ENCODE measurements at places on chromosomes 2 and 18.
A peak's percentile ranks its signal among the peaks of the same experiment; 100 is the strongest.

GRCh38 chr2:167972020-167972419 is 275.4 kb downstream of the STK39 start:
- no peak for DNase-seq

DNA sequence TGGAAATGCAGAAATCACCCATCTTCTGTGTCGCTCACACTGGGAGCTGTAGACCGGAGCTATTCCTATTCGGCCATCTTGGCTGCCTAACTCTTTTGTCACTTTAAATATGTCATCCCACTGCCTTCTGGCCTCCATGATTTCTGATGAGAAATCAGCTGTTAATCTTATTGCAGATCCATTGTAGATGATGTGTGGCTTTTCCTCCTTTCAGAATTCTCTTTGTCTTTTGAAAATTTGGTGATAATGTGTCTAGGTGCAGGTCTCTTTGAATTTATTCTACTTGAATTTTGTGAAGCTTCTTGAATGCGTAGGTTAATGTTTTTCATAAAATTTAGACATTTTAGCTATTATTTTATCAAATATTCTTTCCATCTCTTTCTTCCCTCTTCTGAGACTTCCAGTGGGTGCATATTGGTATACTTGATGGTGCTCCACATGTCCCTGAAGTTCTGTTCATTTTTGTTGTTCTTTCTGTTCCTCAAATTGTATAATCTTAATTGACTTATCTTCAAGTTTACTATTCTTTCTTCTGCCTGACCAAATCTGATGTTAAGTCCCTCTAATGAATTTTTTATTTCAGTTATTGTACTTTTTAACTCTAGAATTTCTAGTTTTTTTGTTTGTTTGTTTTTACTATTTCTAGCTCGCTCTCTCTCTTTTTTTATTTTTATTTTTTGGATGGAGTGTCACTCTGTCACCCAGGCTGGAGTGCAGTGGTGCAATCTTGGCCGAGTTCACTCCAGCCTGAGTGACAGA is 90.8 kb upstream of the DLX2 start:
- DNase-seq = no peak

- DNase-seq = no peak
Observed at GRCh38 chr2:30403592-30404312, 43.3 kb upstream of the LCLAT1 start.

DNA sequence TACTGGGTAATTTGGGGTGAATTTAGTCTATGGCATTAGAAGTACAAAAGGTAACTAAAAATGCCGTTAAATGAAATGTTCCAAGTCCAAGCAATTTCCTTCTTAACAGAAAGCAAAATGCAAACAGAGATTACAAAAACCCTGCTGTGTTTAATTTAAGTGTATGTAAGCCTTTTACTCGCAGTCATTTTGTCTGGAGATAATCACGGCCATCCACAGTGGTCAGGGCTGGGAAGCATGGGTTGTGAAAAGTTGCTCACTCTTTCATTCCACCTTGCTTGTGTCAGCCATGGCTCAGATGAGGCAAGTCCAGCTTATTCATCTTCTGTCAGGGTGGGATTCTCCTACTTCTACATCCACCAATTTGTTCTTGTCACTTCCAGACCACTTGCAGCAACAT is 983.6 kb upstream of the ZEB2 start:
- DNase-seq = no peak

DNA sequence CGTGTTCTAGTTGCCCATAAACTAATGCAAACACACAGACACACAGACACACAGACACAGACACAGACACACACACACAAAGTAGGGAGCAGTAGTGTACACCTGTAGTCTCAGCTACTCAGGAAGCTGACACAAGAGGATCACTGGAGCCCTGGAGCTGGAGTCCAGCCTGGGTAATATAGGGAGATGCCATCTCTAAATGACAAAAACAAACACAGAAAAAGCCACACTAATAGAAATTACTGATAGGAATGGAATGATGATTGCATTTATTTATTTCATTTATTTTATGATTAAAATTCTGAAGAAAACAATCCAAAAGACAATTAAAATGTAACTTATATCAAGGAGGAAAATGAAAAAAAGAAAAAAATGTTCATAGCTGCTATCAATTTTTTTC is 30.8 kb downstream of the TCF4 start:
- no peak for DNase-seq

DNA sequence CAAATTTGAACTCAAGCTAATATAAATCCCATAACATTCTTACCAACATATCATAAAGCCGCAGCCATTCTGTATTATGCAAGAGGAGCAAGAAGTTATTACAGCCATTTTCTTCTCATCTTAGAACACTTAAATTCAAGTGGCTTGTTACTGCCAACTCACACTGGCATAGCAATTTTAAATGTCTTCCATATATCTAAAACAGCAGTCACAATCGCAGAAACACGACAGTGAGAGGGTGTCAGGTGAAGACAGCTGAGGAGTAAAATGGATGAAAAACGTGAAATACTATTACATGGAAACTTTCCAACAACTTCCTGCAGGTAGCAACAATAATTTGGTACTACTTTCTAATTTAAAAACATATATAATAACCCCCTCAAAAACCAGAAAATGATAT is 17.9 kb downstream of the PPP3R1 start:
- no peak for DNase-seq

DNA sequence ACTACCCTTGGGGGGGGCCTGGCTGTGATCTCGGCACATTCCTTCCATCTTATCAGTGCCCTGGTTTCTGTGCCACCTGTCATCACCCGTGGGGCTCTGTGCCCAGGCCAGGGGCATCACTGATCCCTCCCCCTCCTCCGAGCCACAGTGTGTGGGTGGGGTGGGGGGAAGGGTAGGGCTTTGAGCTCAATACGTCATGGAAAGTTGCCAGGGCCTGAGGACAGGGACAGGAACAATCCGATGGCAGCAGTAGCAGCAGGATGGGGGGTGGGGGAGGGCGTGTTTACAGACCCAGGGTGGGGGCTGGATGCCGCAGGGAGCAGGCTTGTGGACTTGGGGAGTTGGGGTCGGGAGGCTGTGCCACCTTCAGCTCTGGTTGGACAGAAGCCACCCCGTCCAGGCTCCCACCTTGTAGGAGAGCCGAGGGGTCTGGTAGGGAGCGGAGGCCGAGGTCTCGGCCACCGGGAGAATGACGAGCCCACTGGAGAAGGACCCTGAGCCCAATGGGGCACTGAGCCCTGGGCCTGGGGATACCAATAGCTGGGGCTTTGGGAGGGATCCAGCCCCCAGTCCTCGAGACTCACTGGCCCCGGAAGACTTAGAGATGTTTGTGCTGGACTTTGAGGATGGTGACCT is 3.5 kb downstream of the SLC4A3 start:
- no peak for DNase-seq

DNA sequence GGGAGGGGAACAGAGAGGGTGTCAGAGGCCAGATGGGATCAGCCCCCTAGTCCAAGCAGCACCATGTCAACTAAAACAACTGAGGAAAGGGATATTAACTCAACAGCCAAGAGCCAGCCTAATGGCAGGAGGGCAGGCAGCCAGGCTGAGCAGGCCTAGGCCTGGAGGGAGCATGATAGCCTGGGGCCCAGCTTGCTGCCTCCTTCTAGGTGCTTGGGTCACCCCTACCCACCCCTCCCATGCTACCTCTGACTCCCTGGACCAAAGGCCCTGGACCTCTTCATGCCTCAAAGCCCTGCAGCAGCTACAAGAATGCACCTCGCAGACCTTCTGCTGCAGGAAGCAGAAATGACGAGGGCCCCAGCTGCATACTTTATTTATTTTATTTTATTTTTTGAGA is 22.1 kb upstream of the TNS1 start:
- no peak for DNase-seq

DNA sequence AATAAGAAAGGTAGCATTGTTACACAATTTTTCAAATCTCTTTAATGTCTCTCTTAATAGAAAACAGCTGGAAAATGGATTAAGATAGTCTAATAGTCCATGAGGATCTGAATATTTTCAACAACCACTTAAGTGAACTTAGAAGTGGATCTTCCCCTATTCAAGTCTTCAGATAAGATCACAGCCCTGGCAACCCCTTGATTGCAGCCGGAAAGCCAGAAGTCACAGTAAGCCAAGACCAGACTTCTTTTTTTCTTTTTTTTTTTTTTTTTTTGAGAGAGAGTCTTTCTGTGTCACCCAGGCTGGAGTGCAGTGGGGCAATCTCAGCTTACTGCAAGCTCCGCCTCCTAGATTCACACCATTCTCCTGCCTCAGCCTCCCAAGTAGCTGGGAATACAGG is 18.6 kb upstream of the ZC3H15 start:
- no peak for DNase-seq

- DNase-seq = no peak
Observed at GRCh38 chr2:111171337-111171930, 50.7 kb downstream of the BCL2L11 start.

- no peak for DNase-seq
Observed at GRCh38 chr2:164764996-164765395, 76.6 kb downstream of the COBLL1 start.

DNA sequence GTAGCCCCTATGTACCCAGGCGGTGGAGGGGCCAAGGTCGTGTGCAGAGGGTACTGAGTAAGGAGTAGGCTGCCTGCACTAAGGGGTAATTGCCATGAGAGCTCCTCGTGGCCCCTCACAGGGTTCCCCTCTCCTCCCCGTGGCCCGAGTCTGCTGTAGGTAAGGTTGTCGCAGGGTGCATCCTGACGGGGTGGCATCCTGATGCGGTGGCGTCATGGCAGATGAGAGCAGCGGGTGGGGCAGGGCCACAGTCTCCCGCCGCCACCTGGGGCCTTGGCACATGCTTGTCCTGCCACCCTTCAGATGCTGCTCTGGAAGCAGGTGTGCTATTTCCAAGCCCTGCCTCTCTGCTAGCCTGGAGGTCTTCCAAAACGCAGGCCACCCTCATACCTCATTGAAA is 89.7 kb downstream of the EIPR1 start:
- DNase-seq = no peak

- DNase-seq = no peak
Observed at GRCh38 chr2:136238286-136239078, 120.5 kb upstream of the CXCR4 start.

DNA sequence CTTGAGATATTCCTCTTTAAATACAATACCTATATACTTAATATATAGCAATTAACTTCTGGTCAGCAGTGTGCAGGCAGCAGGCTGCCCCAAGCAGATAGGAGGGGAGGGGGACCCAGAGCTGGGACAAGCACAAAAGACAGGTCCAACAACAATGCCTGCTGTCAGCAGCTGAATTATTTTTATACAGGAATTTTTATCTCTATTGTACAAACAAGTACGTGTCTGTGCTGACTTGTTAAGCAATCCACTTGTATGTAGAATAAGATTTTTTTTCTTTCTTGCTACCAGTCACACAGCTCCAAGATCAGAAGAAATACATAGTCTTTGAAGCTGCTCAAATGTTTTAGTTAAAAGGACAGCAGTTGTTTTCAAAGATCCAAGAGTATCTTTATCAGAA is 16.7 kb downstream of the BCL11A start:
- DNase-seq = no peak

GRCh38 chr2:65057054-65057375 is 799 bp downstream of the CEP68 start:
- no peak for DNase-seq

DNA sequence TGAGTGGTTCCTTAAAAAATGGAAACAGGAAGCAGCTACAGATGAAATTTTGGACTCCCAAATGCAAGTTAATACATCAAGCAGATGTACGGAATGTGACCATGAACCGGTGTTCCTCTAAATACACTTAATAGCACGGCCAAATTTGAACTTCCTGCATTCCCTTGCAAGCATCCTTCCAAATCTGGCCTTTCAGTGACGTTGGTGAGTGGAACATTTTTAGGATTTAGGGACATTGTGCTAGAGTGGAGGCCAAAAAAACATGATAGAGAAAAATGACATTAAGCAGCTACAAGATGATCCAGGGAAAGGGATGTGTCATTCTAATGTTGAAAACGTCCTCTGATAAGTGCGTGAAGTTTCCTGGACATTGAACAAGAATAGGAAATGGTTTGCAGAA is 62.1 kb downstream of the CTAGE1 start:
- DNase-seq = no peak

DNA sequence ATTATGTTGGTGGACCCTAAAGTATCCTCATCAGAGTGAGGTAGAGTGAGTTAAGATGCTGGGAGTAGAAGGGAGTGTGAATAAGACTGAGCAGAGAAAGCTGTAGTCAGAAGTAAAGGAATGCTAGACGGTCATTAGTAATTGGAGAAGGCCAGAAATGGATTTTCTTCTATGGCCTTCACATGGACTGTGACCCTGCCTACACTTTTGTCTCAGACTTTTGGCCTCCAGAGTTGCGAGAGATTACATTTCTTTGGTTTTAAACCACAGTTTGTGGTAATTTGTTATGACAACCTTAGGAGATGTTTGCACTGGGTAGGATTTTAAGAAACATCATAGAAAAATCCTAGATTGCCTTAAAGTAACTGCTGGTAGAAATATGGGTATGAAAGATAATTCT is 1267.7 kb upstream of the TMEFF2 start:
- no peak for DNase-seq

- DNase-seq = no peak
Observed at GRCh38 chr2:186407611-186408010, 78.4 kb upstream of the ZC3H15 start.

- DNase-seq = no peak
Observed at GRCh38 chr18:37392648-37393047, 172.9 kb downstream of the CELF4 start.

- no peak for DNase-seq
Observed at GRCh38 chr2:134122610-134123009, 131.3 kb upstream of the MGAT5 start.

- peak; percentile 17 for DNase-seq
Observed at GRCh38 chr2:231926180-231926741, at the start of gene NPPC. NPPC (minus strand) TSS chr2:231926396; CDS start chr2:231926249, 147 bp downstream.

DNA sequence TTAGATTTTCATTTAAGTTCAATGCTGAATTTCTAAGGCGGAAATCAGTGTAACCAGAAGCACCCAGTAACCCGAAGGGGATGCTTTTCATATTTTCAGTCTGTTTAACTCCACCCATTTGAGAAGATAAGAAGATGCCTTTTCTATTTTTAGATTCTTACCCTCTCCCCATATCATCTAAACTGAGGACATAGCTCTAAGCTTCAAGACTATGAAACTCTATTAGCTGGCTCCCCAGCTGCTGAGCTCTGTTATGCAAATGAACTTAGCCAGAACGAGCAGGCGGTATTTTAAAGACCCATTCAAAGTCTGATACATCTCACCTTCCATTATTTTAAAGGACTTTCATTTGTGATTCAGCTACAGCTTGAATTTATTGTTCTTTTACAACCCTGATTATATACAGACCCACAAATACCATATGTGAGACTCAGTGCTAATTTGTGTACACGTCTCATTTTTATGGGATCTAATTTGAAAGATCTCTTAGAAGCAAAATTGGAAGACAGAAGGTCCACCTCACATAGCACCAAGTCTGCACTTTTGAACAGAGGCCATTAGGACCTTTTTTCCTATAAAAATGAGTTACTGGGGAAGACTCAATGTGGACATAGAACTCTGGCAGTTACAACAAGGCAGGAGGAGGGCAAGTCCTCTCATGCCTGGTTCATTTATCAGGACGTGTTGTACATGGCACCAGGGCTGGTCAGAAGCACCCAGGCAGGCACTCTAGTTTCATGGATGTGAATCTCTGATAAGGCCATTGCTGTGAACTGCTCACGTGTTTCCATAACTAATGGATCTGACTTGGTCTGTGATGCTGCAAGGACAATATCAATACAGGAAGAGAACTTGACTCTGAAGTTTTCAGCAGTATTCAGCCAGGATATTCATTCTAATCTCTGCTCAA is 16.3 kb downstream of the CDC42EP3 start:
- DNase-seq = no peak

GRCh38 chr2:221204699-221205098 is 367.4 kb downstream of the EPHA4 start:
- no peak for DNase-seq

GRCh38 chr2:180268006-180268405 is 260.9 kb upstream of the CWC22 start:
- DNase-seq = no peak

Measured in stimulated activated CD8-positive, alpha-beta memory T cell treated with anti-CD3 and anti-CD28 coated beads, Interleukin-2, amount 100 ng/mL, for 1 hour (primary cell).